Stimulated activated CD4-positive, alpha-beta T cell treated with anti-CD3 and anti-CD28 coated beads, Interleukin-1b, Interleukin-23, amount 100 ng/mL, for 1 hour (primary cell): ENCODE measurements at places on chromosomes 1 and 21.

DNA sequence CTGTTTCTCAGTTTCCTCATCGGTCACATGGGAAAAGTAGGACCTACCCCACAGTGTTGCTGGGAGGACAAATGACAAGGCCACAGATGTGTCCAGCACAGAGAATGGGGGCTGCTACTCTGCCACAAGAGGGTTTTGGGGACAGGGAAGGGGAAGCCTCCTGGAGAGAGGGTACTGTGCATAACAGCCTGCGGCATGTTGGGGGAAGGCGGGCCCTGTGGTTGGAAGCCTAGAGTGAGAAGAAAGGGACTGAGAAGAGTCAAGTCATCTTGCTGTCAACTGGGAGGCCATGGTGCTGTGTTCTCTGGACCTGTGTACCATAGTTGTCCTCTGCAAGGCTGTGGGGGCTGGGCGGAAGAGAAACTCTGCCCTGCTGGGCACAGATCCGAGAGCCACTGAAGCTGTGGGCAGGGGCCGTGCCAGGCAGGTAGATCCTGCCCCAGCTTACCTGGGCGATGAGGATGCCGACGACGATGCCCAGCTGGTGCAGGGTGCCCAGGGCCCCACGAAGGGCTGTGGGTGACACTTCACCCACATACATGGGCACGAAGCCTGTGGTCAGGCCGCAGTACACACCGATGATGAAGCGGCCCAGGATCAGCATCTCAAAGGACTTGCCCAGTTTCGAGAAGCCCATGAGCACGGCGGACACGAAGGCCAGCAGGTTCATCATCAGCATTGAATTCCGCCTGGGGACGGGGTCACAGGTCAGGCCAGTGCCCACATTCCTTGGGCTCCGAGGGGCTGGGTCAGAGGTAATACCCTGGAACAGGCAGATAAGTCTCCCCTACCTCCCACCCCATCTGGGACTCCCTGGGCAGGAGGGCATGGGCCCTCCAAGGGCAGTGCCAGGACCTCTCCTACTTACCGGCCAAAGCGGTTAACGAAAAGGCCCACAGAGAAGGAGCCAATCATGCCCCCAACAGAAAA, 28.2 kb downstream of the SLC2A1 start:
- DNase-seq = no peak

DNA sequence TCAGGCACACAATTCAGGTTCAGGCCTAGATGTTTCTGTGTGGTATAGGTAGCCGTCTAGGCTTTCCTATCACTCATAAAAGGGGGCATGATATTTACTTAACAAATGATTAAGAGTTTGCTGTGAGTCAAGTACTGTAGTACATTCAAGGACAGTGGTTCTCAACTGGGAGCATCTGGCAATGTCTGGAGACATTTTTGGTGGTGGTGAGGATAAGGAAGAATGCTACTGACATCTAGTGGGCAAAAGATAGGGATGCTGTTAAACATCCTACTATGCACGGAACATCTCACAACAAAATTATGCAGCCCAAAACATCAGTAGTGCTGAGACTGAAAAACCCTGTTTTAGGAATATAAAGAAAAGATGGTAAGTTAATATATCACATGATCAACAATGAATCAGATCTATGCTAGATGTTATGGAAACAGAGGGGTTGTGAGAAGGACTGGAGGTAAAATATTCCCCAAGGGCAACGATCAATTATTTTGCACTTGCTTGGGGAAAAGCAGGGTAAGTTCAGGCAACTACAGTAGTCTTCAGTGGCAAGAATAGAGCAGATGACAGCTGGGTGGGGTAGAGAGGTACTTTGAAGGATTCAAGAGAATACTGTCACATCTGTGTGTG, 4.9 kb downstream of the DNTTIP2 start:
- DNase-seq = no peak

GRCh38 chr1:226682871-226683814, 55.9 kb downstream of the ITPKB start:
- no peak for DNase-seq

DNA sequence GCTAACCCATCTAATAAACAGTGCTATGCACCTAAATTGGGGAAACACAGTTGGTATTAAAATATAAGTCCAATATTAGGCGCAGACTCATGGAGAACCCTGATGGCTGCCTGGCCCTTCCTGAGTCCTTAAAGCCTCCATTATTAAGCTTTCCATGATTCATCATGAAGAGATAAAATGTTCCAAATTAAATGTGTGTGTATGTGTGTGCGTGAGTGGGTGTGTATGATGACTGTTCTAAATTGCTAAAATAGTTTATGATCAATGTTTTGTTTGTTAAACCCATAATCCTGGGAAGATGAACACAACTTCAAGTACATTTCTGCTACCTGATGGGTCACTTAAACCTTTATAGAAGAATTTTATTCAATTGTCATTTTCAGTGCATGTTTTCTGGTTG, 6.3 kb upstream of the RBBP5 start:
- DNase-seq = no peak

DNA sequence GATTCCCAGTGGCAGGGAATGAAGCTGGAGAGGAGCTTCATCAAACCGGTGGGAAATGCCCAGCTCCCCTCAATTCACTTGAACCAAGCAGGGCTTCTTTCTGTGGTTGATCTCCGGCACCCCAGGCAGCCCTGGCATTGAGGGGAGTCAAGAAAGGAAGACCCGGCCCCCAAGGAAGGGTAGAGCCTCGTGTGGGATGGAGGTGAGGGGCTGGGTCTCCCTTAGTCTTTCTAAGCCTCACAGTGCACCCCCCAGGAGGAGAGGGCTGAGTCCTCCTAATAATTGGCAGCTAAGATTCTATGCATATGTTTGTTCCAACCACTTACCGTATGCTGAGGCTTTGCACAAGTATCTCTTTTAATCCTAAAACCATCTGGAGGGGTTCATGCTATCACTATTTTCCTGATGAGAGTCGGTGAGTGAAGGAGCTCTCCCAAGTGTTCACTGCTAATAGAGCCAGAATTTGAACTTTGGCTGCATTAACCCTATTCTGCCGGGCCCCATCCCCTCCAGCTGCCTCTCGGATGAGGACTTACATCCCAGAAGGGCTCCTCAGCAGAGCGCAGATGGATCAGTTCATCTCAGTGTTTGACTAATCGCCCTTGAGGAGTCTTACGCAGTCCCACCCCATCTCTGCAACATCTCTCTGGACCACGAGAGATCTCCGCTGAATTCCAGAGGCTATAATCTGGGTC, 33.1 kb upstream of the TMEM51 start:
- no peak for DNase-seq

- no peak for DNase-seq
Measured at GRCh38 chr1:59318271-59318860, 21.5 kb downstream of the FGGY start.

GRCh38 chr1:59561796-59562195, 253.0 kb upstream of the HOOK1 start:
- DNase-seq = no peak

DNA sequence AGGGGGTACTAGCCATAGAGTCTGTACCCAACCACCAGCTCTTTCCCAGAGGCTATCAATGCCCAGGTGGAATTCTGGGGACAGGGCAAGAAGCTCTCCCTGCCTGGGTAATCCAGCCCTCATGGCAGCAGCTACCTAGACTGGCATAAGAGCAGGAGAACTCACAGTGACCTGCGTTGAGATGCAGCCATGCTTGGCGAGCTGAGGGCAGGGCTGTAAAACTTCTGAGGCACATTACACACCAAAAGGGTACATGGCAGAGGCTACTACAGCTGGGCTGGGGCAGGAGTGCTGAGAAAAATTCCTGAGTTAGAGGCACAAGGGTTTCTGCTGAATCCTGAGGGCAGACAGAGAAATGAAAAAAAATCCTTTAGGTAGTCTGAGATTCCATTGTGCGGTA, 927.9 kb upstream of the B3GALT2 start:
- no peak for DNase-seq

DNA sequence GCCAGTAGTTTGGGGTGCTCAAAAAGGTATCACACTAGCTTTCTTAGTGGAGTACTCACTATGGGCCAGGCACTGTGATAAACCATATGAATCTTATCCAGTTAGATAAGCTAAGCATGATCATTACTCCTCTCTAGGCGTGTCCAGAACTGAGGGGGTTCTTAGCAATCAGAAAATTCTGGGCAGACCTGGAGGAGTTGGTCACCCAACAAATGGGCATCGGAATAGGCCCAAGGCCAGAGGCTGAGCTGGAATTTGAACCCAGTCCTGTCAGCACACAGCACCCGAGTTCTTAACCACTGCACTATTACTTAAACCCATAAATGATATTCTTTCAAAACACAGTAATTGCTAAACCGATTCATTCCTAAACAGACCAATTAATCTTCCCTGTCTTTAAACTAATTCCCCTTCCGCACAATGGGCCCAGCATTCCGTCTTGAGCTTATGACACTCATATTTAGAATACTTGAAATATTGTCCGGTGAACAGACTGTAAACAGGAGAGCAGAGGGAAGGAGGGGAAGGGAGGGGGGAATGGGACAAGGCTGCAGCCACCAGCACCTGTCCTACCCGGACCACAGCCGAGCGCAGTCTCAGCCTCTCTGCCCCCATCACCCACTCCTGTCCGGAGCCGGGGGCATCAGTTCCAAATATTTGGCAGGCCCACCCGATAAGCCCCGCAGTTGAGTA, 113.0 kb upstream of the GADD45A start:
- DNase-seq = no peak

DNA sequence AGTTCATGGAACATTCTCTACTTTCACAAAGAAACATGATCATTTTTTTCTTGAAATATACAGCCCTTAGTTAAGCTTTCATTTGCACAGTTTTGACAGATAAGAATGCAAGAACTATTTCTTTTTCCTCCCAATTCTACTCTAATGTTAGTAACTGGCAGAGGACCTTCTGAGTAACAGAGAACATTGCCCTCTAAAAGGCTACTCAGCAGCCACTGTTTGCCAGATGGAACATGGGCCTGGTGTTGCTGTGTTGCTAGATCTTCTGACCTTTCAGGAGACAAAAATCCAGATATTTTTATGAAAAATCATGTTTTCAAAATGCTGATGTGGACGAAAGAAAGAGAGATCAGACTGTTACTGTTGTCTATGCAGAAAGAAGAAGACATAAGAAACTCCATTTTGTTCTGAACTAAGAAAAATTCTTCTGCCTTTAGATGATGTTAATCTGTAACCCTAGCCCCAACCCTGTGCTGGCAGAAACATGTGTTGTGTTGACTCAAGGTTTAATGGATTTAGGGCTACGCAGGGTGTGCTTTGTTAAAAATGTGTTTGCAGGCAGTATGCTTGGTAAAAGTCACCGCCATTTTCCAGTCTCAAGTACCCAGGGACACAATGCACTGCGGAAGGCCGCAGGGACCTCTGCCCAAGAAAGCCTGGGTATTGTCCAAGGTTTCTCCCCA, 2.9 kb upstream of the PRDX6 start:
- DNase-seq = no peak

GRCh38 chr1:245118806-245119205, 36.0 kb upstream of the KIF26B start:
- DNase-seq = no peak

DNA sequence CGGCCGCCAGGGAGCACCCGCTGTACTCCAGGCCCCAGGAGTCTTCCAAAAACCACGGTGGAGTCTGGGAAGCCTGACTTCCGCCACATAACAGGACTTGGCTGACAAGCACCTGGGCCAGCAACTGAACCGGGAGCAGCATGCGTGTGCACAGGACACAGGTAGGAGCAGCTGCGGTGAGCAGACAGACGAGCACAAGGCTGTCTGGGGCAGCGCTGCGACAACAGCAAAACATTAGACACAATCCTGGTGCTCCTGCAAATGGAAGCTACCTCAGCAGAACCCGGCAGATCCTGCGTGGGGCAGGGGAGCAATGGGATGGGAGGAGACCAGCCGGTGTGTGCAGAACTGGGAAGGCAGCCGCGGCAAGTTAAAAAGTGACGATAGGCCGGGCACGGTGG, 80.4 kb downstream of the NPHP4 start:
- DNase-seq = no peak

DNA sequence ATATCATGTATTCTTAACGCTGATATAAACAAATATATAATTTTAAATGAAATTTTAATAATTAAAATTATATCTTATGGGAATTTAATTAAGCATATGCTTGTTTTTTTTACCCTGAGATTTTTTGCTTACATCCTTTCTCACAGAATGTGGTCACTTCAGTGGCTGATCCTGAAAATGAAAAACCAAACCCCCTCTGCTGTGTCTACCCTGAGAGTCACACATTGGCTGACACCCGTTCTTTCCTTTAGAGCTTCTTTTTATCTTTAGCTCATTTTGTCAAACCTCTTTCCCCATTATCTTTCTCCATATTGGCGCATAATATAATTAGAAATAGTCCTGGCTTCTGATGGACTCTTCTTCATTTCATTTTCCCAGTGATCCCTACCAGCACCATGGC, 10.8 kb upstream of the CACYBP start:
- DNase-seq = no peak

- no peak for DNase-seq
Measured at GRCh38 chr1:204080163-204080903, 7.4 kb downstream of the SOX13 start.

GRCh38 chr1:203586496-203587081, 40.0 kb upstream of the ATP2B4 start:
- no peak for DNase-seq

- DNase-seq = peak; percentile 53
Measured at GRCh38 chr1:202189001-202189790, 4.4 kb upstream of the LGR6 start.

GRCh38 chr1:233485385-233485784, 128.5 kb upstream of the KCNK1 start:
- no peak for DNase-seq

- DNase-seq = no peak
Measured at GRCh38 chr1:113282008-113282892, 108.1 kb upstream of the MAGI3 start.

GRCh38 chr1:181812208-181812607, 249.3 kb downstream of the ZNF648 start:
- DNase-seq = no peak

GRCh38 chr1:53511933-53512806, 53.0 kb downstream of the DMRTB1 start:
- DNase-seq = no peak

DNA sequence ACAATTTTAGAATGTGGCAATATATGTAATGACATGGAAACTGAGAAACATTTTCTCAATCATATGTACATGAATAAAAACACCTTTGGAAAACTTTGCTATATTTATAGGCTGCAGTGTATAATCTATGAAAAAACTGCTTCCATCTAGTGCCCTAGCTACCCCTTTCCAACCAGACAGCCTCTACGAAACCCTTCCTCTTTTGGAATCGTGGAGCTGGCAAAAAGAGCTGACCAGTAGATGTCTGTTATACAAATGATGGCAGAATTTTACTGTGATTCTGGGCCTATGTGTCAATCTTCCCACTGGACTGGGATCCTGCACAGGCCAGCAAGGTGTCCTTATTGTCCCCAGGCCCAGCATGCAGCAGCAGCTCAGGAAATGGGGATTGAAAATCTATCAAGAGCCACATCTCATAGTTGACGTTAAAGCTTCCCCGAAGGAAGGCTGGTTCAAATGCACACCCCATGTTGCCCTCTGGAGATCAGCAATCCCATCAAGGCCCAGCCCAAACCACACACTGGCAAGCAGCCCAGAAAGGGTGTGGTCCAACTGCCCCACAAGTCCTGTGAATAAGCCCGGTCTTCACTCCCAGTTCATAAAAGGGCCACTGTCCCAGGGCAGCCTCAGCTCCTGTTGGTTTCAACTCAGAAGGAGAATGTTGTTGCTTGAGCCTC, 8.8 kb upstream of the FAM20B start:
- DNase-seq = no peak

GRCh38 chr1:12565094-12565965, 52.7 kb downstream of the DHRS3 start:
- DNase-seq = no peak

- no peak for DNase-seq
Measured at GRCh38 chr1:66778266-66778665, 22.8 kb downstream of the INSL5 start.
